NCI-H82 (cell line): ENCODE measurements at places on chromosomes 6 and 20.

- DNase-seq = no peak
Observed at GRCh38 chr6:131764350-131764749, 43.5 kb upstream of the ENPP1 start.

DNA sequence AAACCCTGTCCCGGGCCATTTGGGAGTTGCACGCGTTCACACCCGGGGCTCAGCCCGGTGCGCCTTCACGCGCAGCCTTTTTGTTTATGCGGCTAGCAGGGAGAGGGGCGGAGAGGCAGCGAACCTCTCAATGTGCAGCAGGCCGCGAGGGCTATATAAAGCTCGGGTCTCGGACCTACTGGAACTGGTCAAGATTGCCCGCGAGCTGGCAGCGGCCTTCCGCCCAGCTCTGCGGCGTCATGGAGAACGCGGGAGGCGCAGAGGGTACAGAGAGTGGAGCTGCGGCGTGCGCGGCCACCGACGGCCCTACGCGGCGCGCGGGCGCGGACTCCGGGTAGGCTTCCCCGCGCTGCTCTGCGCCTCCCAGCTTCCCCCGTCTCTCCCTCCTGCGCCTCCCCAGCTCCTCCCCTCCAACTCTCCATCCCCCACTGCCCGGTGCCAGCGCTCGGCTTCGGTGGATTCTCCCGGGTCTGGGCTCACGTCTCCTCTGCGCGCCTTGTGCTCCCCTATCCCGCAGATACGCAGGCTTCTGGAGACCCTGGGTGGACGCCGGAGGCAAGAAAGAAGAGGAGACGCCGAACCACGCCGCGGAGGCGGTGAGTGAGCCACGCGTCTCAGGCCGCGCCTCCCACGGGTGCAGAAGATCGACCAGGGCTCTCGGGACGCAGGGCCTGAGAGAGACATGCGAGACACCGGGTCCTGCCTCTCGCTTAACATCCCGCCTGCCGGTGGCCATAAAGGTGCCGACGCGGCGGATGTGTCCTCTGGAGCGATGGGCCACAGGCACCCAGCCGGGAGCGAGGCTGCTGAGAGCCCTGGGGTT, at the start of gene RIPPLY2:
Gene RIPPLY2, plus strand, starts transcription at position 183 of the 823 bp plus-strand sequence. Its CDS starts 57 bp downstream, at position 240.
- peak; percentile 71 for DNase-seq

DNA sequence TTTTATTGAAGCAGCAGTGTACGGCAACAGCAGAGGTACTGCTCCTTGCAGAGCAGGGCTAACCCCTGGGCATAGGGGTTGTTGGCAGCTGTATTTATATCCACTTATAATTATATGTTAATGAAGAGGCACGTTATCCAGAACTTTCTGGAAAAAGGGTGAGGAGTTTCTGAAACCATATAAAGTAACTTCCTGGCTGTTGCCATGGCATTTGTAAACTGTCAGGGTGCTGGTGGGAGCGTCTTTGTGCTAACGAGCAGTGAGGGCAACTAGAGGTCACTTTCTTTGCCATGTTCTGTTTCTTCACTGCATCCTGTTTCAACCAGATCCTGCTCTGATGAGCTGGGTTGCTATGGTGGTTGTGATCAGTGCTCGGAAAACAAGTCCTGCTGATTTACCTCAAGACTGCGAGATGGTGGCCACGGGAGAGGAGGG, 11.1 kb upstream of the ARFGEF2 start:
- no peak for DNase-seq

DNA sequence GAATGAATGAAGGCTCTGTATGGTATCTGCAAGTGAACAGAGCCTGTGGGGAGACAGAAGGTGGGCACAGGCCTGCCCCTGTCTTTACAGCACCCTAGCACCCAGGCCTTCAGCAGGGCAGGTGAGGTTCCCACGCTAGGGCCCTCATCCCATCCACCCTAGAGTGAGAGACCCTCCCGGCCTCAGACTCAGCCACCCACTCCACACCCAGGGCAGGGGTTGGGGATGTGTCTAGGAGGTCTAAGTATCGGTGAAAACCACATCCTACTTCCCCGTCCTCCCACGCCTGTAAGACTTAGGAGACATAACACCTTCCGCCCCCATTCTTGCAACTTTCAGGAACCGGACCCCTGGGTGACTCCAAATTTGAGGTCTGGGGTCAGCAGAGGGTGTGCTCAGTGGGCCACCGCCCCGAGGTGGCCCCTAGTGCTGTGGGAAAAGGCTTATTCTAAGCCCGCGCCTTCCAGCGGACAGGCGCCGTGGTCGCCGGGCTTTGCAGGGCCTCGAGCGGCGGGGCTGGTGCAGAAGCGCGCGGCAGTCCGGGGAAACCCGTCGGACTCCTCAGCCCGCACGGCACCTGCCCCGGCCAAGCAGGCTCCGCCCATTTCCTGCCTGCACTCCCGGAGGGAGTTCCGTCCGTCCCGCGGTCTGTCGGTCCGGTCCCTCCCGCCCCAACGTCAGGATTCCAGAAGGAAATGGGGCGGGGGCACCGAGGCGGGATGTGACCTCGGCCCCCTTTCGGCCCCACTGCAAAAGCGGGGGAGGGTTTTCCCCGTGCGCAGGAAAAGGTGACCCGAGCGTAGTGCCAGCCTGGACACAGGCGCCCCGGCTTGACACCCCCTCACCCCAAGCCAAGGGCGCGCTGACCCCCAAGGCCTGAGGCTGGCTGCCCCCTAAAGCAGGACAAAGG, 868 bp downstream of the SAMD10 start:
- DNase-seq = peak; percentile 79

- DNase-seq = no peak
Observed at GRCh38 chr6:124903797-124904196, 58.4 kb upstream of the RNF217 start.

DNA sequence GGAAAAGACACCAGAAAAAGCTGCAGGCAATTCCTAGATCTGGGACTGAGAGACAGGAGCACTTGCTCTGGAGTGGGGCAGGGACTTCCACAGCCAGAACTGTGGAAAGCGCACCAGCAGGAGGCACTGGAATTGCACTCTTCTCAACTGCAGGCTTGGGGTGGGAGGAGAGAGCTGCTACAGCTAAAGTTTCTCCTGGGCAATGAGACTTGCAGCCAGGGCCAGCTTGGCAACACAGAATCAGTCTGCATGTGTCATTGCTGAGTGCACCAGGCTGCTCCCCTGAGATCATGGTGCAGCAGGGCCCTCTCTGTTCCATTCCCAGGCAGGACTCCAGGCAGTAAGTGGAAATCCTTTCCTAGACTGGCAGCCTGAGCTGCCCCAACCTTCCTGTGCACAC, 145.8 kb downstream of the INSM1 start:
- DNase-seq = no peak

DNA sequence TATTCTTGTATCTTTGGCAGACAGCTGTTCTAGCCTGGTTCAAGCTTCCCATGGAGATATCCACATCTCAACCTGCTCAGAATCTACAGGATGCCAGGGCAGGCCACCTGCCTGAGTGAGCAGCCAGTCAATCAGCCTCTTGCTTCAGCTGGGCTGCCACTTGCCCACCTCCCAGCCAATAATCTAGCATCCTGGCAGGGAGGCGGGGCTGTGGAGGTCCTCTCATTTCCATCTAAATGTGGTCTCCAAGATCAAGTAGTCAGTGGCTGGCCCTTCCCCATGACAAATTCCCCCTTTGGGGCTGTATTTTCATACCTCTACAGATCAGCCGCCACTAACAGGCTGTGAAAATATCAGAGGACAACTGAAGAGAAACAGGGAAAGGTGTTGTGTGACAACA, 33.0 kb upstream of the SPDEF start:
- DNase-seq = no peak

DNA sequence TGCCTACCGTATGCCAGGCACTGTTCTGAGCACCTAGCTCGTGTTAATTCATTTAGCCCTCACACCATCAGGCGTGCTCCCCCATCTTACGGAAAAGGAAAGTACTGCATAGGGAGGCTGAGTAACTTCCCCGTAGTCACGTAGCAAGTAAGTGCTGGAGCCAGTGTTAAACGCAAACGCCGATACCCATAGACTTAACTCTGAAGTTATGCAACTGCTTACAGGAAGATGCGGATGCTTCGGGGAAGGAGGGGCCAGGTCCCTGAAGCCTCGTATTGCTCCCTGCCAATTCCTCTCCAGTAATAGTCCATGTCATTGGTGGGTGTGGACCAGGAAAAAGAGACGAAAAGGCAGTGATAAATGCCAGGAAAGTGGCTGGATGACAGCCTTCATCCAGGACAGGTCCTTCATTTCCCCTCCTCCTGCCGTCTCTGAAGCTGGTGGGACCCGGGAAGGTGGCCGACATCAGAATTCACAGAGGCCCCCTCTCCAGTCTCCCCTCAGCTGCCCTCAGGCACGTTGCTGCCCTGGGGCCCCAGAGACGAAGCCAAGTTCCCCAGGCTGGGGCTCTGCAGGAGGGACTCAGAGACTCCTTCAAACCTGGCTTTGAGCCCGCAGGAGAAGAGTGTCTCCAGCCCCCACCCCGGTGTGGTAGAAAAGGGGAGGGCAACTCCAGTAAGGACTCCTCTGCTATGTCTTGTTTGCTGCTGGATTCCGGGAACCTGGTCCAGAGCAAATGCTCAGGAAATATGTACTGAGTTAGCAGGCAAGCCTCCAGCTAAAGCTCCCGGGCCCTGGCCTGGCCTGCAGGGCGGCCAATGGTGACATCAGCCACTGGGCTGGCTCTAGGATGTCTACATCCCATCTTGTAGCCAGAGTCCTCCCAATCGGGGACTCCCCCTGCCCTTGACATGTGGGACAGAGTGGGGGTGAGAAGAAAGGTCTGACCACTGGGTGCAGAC, 37.8 kb downstream of the RAB44 start:
- DNase-seq = no peak

- no peak for DNase-seq
Observed at GRCh38 chr6:47335466-47335865, 25.8 kb upstream of the TNFRSF21 start.

- DNase-seq = peak; percentile 90
Observed at GRCh38 chr20:47785854-47786764, 828 bp upstream of the SULF2 start.

- no peak for DNase-seq
Observed at GRCh38 chr20:32329817-32330554, 28.1 kb upstream of the ASXL1 start.

- no peak for DNase-seq
Observed at GRCh38 chr20:37308086-37309050, 18.9 kb downstream of the MANBAL start.

GRCh38 chr6:27830212-27830599, 82.0 kb downstream of the OR2B2 start:
- peak; percentile 83 for DNase-seq

GRCh38 chr6:148892247-148892646, 145.4 kb downstream of the UST start:
- DNase-seq = no peak

GRCh38 chr6:140105857-140106256, 731.4 kb upstream of the CITED2 start:
- peak; percentile 58 for DNase-seq

DNA sequence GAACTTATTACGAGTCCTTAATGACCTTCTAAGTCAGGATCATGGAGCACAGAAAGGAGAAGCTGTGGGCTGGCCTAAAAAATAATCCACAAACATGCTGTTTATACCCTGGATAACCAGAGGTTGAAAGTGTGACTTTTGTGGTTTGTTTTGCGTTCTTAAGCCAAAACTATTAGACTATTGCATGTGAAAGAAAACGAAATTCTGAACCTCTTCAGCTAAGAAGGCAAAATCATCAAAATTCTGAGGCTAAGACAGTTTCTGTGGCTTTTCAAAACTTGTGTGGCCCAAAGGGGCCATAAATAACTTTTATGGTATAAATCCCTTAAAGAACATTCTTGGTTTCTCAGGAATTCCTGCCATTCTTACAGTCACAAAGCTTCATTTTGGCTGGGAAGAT, 251.0 kb downstream of the UST start:
- DNase-seq = no peak
